Activated naive CD4-positive, alpha-beta T cell (primary cell): ENCODE measurements at places on chromosomes 2 and 18.

GRCh38 chr2:202773301-202773973 lies 98.1 kb downstream of the ICA1L start:
- no peak for DNase-seq

DNA sequence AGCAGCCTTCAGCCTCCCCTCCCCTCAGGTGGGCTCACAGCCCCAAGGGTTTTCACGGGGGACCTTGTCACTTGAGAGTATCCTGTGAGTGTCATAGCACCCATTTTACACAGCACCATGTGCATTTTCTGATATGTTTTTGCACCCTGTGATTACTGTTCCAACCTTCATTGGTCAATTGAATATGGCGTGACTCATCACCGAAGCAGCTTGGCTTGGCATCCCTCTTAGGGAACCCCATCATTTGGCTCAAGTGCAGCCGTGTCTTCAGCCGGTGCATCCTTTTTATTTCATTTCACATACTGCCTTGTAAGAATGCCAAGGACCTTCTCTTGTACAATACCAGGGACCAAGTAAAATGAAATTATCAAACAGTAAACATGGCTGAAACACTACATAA lies 57.6 kb downstream of the NPAS2 start:
- no peak for DNase-seq

GRCh38 chr2:98828793-98829371 lies 98.0 kb upstream of the MGAT4A start:
- DNase-seq: no peak

- DNase-seq: no peak
Measured at GRCh38 chr18:34844732-34845459, 134.8 kb downstream of the DTNA start.

DNA sequence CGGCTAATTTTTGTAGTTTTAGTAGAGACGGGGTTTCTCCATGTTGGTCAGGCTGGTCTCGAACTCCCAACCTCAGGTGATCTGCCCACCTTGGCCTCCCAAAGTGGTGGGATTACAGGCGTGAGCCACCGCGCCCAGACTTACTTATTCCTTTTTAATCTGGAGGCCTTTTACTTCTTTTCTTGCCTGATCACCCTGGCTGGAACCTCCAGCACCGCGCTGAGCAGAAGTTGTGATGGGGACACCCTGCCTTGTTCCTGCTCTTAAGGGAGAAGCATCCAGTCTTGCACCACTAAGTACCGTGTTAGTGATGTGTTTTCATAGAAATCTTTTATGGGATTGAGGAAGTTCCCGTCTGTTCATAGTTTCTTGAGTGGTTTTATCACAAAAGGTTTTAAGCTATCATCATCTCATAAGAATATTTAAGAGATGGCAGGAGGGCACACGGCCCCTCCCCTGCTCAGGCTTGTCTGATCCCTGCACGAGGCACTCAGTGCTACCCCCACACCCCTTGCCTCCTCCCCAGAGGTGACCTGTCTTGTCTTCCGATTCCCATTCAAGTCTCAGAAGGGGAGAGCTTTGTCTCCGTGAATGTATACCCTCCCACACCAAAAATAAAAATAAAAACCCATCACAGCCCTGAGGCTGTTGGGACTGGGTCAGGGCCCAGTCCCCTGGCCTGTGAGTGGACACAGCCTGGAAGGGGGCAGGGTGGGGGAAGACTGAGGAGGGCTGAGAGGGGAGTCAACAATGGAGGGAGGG lies 65.3 kb upstream of the SMAD7 start:
- no peak for DNase-seq

DNA sequence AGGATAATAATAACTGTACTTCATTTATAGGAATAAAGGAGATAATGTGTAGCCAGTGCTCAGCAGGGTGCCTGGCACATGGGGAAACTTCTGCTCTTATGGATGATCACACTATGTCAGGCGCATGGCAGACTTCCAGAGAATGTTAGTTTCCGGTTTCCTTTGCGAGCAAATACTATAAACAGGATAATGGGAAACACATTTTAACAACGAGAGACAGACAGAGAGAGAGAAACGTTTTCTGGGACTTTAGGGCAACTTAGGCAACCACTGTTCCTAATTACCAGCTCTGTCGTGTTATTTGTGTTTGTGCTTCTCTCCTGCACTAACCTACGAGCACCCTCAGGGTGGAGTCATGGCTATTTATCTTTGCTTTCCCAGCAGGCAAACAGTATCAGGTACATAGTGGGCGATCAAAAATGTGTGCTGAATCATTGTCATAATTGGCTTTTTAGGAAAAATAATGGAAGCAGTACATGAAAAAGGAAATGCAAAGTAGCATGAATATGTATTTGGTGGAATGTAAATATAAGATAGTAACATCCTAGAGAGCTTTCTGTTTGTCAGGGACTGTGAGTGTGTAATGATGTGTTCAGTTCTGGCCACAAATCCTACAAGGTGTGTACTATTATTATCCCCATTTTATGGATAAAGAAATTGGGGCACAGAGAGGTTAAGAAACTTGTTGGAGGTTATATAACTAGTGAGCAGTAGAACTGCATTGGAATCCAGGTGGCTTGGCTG lies 36.8 kb upstream of the IGFBP2 start:
- no peak for DNase-seq

DNA sequence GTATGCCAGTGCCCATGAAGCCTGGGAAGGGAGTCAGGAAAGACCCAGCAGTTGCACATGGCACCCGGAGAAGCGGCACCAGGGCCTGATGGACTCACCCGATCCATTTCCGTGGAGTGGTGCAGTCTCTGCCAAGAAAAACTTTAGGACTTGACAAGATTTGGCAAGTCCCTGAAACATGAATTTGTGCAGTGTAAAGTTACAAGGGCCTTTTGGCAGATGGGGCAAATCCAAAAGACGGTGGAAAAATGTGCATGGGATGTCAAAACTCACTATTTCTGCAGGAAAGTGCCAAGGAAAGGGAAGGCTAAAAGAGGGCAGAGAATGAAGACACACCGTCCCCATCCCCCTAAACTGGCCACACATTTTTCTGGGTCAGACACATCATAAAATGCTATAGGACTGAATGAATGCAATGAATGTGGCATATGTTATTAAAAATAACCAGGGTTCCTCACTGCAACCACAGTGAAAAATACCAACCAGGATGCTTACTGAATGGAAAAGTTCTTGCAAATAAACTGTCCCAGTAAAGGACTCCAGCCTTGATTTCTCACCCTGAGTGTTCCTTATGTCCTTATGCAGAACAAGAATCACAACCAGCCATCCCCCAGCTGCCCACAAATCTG lies 173.5 kb upstream of the SIX2 start:
- DNase-seq: no peak

GRCh38 chr18:78271790-78272189 lies 707.8 kb upstream of the SALL3 start:
- no peak for DNase-seq

DNA sequence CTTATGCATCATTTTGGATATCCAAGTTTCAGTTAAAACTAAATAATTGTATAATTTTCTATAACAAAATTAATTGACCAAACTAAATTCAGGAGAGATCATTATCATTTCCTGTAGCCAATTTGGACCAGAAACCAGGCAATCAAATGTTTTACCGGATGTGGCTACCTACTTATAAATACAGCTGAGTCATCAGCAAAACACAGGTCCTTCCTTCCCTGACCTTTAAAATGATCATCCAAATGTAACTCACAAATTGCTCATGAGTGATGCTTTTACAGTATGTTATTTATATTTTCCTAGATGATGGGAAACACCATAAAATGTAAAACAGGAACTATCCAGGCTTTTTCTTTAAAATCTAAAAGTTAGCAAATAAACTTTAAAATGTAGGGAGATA lies 133.7 kb downstream of the CBLN2 start:
- no peak for DNase-seq

GRCh38 chr2:2826621-2827020 lies 495.5 kb upstream of the MYT1L start:
- DNase-seq: no peak

GRCh38 chr18:58983260-58984155 lies 118.8 kb downstream of the ZNF532 start:
- no peak for DNase-seq

DNA sequence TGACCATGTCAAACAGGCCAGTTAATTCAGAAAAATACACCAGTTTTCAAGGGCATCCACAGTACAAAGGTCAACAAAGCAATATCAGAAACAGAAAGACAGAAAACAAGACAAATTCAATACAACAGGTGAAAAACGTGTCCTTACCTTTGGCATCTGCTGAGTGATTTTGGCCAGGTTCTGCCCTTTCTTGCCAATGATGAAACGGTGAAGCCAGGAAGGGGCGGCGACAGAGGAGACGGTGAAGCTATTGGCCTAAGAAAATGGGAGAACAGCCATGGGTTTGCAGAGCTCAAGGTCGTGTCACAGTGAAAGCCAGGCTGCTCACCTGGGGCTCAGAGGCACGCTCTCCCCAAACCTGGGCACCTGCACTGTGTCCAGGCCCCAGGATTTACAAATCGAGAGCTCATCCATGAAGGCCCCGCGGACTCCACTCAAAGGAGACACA lies 60.5 kb downstream of the HDLBP start:
- DNase-seq: no peak

GRCh38 chr18:21191596-21192307 lies 50.3 kb upstream of the GREB1L start:
- DNase-seq: no peak

- no peak for DNase-seq
Measured at GRCh38 chr2:61750624-61751023, 103.2 kb downstream of the FAM161A start.

GRCh38 chr2:100944617-100945432 lies 57.3 kb upstream of the RPL31 start:
- no peak for DNase-seq

DNA sequence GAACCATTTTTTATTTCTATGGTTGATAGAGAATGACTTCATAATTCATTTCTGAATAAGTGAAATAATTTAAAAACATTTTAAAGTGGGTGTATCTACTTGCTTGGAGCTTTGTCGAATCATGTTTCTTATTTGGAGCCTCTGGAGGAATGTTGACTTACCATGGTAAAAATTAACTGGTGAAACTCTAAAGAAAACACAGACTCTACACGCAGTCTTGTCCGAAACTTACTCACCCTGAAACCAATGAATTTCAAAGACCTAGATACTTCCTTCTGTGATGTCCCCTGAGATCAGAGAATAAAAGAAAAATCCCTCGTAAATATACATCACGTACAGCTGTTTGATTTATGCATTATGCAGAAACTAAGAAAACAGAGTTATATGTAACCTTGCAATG lies 665.2 kb upstream of the NRXN1 start:
- DNase-seq: no peak
